SJCRH30 (cell line): ENCODE measurements at places on chromosomes 3 and 15. TPM values are rescaled to one million over a fixed set of nuclear protein-coding genes. Genes with fewer than 3 reads are reported as not detected.

SLC27A2 gene
- total RNA-seq, result not detected in 2 replicates

NXPE3 gene
- 28.0 and 30.2 TPM in 2 replicates for total RNA-seq

GOLGA6B gene
- not detected in 2 replicates for total RNA-seq

GPR171 gene
- not detected in 2 replicates for total RNA-seq

CPNE9 gene
- 0.06 TPM in 1 of 2 replicates, not detected in the other for total RNA-seq

GRCh38 chr3:101936419-101937356, 87.4 kb downstream of the NFKBIZ start:
- peak; percentile 91 for DNase-seq
- peak overlapping the region; percentile 13; the same call in 1 of the 2 replicates for H3K4me3 ChIP-seq
- peak overlapping the region; percentile 87 for H3K27ac ChIP-seq

DNA sequence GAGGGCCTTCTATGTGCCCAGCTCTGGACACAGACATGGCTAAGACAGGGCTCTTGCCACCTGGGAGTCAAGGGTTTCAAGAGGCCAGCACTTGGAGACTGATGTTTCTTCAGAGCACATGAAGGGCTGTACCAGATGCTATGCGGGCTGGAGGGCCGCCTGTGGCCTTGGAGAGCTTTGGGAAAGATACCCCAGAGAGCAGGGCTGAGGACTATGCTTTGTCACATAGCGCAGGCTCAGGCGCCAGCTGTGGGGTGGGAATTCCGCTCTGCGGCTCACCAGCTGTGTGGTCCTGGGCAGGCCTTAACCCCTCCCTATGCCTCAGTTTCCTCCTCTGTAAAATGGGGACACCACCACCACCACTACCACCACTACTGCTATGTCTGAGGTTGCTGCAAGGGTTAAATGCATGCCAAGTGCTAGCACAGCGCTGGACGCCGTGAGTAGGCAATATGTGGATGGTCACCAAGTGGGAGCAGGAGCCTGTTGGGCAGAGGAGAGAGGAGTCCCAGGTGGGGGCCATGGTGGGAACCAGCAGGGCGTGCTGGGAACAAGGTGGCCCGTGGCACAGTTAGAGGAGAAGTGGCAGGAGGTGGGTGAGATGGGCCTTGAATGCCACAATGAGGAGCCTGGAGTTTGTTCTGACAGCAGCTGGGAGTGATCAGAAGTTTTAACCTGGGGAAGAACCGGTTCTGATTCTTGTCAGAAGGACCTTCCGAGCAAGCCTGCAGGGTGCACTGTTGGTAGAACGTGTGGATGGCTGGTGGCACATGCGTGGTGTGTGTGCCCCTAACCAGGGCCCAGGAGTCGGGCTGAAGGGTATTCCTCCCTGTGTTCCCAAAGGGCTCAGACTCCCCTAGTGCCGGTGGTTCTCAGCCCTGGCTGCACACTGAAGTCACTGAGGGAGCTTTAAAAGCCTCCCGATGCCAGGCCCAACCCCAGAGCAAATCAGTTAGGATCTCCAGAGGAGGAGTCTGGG, 41.7 kb downstream of the FEM1B start:
- H3K4me3 ChIP-seq, result no peak overlapping the region
- H3K27me3 ChIP-seq, result peaks cover 13% of the 10 kb centered on the region

GRCh38 chr3:172038798-172039435, 461 bp upstream of the FNDC3B start:
- peak; percentile 31 for DNase-seq
- H3K27me3 ChIP-seq, result no peaks in the 10 kb centered on the region
- H3K4me1 ChIP-seq, result peaks cover 7% of the 10 kb centered on the region; the same call in 1 of the 2 replicates
- H3K36me3 ChIP-seq, result peaks cover 13% of the 10 kb centered on the region
- peak overlapping the region; percentile 88 for H3K4me3 ChIP-seq

- DNase-seq, result no peak
- no peaks in the 10 kb centered on the region for H3K4me1 ChIP-seq
- H3K27me3 ChIP-seq, result no peaks in the 10 kb centered on the region
- H3K27ac ChIP-seq, result no peak overlapping the region
- H3K4me3 ChIP-seq, result no peak overlapping the region
Measured at GRCh38 chr3:17678116-17678741, 64.2 kb downstream of the TBC1D5 start.

GRCh38 chr15:70708839-70709238, 54.5 kb downstream of the UACA start:
- no peak overlapping the region for H3K4me3 ChIP-seq
- H3K4me1 ChIP-seq, result peaks cover 9% of the 10 kb centered on the region
- H3K36me3 ChIP-seq, result no peaks in the 10 kb centered on the region
- no peaks in the 10 kb centered on the region for H3K27me3 ChIP-seq

- H3K4me1 ChIP-seq, result peaks cover 9% of the 10 kb centered on the region; the same call in 1 of the 2 replicates
- no peak overlapping the region for H3K4me3 ChIP-seq
- H3K27me3 ChIP-seq, result no peaks in the 10 kb centered on the region
- H3K36me3 ChIP-seq, result no peaks in the 10 kb centered on the region
- H3K27ac ChIP-seq, result no peak overlapping the region
Measured at GRCh38 chr3:151890721-151891141, 17.3 kb downstream of the SUCNR1 start.

DNA sequence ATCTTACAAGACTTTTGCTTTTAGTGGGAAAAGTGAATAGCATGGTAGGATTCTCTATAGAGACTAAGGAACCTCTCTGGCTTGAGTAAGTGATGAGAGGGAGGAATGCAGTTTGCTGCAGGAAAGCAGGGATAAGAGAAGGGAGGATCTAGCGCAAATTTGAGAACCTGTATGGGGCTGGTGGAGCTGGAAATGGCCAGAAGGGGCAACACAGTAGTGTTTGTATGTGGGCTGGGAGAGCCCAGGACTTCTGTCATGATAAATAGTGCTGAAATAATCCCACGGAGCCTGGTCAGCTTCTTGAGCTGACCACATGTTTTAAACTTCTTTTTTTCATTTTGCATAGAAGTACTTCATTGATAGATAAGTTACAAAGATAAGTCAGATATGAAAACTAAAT, 11.2 kb upstream of the SHC4 start:
- H3K4me1 ChIP-seq, result no peaks in the 10 kb centered on the region
- peak; percentile 69 for DNase-seq
- no peaks in the 10 kb centered on the region for H3K27me3 ChIP-seq
- H3K36me3 ChIP-seq, result no peaks in the 10 kb centered on the region
- peak overlapping the region; percentile 74; the same call in 1 of the 2 replicates for H3K27ac ChIP-seq
- H3K4me3 ChIP-seq, result peak overlapping the region; percentile 63

DNA sequence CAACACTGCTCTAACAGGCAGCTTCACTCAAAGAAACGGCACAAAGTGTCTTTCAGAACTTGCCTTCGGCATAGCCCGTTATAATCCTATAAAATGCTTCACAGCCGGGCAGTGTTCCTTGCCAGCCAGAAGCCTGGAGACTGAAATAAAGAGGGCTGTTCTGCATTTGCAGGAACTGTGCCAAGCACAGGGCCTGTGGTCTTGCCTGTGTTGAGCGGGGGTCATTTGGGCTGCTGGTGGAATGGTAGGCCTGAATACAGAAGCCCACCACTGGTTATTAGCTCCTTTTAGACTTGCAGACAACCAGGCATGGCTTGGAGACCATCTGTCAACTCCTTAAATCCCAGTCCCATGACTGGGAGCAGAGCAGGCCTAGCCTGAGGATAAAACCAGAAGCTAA, 4.7 kb upstream of the ARHGEF3 start:
- no peak overlapping the region for H3K27ac ChIP-seq
- no peaks in the 10 kb centered on the region for H3K36me3 ChIP-seq
- peaks cover 3% of the 10 kb centered on the region; the same call in 1 of the 2 replicates for H3K4me1 ChIP-seq
- no peak overlapping the region for H3K4me3 ChIP-seq
- no peaks in the 10 kb centered on the region for H3K27me3 ChIP-seq

GRCh38 chr3:184320104-184320445, 5.7 kb downstream of the EIF4G1 start:
- peak; percentile 58 for DNase-seq
- H3K27me3 ChIP-seq, result no peaks in the 10 kb centered on the region
- H3K36me3 ChIP-seq, result peaks cover 91% of the 10 kb centered on the region

DNA sequence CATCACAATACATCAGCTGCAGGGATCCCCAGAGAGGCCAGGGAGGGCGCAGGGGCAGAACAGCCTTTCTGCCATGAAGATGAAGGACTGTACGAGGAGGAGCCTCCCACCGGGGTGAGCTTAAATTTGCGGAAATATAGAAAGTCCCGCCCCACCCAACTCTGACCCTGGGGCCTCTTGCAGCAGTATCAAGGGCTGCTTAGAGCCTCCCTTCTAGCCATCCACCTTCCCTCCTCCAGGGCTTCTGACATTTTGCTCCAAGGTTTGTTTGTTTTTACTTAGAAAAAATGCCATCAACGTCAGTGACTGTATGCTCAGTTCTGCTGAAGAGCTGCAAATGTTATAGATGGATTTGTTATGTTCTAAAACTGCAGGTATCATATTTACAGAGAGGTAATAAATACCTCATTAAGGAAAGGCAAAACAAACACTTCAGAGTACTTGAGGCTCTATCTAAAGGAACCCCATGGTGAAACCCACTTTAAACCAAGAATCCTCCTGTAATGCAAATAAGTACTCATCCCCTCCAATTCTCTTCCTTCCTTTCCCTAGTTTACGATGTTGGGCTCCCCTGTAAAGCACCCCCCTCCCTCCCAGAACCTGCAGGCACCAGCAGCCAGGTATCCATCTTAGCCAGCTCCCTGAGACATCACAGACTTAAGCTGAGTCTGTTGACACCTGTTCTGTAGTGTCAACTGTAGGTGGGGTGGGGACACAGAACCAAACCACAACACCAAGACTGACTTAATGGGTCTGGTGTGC, 30.5 kb downstream of the RFTN1 start:
- H3K4me3 ChIP-seq, result no peak overlapping the region
- H3K36me3 ChIP-seq, result 0 out of 2 replicates have a peak, but pooled peaks cover 2% of the 10 kb centered on the region
- H3K4me1 ChIP-seq, result peaks cover 31% of the 10 kb centered on the region
- no peaks in the 10 kb centered on the region for H3K27me3 ChIP-seq

- H3K36me3 ChIP-seq, result no peaks in the 10 kb centered on the region
- H3K27me3 ChIP-seq, result peaks cover 12% of the 10 kb centered on the region; the same call in 1 of the 2 replicates
- no peak within 1 kb of the TSS for H3K27ac ChIP-seq
- no peak for DNase-seq
- 0 out of 2 replicates have a peak, but pooled peaks cover 3% of the 10 kb centered on the region for H3K4me1 ChIP-seq
- no peak within 1 kb of the TSS for H3K4me3 ChIP-seq
Measured at GRCh38 chr15:77632534-77633133, at the start of gene LINGO1. LINGO1 (minus strand) TSS chr15:77632912; CDS start chr15:77632315, 597 bp downstream.

DNA sequence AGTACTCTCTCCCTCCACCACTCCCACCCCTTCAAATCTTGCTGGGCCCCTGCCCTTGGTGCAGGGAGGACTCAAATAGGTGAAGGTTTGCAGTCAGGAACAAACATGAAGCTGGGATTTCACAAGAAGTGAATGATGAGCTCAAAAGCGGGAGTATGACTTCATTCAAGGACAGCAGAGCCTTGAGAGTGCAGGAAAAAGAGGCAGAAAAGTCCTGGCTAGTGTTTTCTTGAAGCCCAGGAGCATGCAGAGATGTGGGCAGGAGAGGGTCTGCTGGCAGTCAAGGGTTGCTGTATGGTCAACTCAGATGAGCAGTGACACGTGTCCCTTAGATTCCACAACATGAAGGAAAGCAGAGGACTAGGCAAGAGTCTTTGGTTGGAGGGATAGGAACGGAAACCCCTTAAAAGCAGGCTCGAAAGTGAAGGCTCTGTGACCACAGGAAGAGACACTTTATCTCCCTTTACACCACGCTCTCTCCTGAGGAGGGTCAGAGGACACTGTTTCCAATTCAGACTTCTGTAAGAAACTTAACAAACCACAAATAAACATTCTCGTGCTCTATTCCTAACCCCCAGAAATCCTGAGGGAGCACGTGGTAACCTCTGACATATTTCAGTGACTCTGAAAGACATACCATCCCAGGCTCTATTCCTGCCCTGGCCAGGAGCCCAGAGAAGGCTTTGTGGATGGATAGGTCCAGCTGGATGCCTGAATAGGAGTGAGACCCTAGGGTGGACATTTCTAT, 168.0 kb upstream of the NDN start:
- no peak overlapping the region; the same call in 1 of the 2 replicates for H3K4me3 ChIP-seq
- peak overlapping the region; percentile 62 for H3K27ac ChIP-seq
- H3K4me1 ChIP-seq, result peaks cover 27% of the 10 kb centered on the region
- no peaks in the 10 kb centered on the region for H3K36me3 ChIP-seq

DNA sequence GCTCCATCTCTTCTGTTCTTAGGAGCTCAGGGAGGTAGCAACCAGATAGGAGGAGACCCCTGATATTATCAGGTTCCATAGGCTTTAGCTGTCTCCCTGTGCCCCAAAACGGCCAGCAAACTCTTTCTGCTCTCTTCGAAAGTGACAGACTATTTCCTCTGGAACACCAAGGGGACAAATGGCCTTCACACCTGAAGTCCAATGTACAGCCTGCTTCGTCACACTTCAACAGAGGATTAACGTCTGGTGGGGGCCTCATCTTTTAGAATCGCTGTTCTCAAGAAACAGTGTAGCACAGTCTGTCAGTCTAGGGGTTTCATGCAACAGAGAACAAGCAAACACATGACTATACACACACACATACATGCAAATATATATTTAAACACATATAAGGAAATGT, 152.4 kb upstream of the SETMAR start:
- H3K4me1 ChIP-seq, result no peaks in the 10 kb centered on the region
- H3K36me3 ChIP-seq, result no peaks in the 10 kb centered on the region
- no peaks in the 10 kb centered on the region for H3K27me3 ChIP-seq
- H3K27ac ChIP-seq, result no peak overlapping the region

DNA sequence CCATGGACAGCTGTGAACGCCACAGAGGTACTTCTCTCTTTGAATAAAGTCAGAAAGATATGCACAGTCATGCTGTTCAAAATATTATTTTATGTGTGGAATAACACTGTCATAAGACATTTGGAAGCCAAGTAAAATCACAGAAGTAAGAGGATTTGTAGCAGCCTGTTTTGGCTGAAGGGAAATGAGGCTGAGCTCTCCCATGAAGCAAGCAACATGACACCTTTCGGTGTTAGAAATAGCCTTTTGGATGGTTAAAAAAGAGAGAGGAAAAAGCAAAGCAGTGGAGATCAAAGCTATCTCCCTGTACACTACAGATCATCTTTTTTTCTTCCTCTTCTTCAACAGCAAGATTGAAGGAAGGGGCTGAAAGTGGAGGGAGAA, 755.3 kb downstream of the ROBO1 start:
- H3K4me3 ChIP-seq, result no peak overlapping the region
- DNase-seq, result no peak
- H3K4me1 ChIP-seq, result no peaks in the 10 kb centered on the region; the same call in none of the 2 replicates

DNA sequence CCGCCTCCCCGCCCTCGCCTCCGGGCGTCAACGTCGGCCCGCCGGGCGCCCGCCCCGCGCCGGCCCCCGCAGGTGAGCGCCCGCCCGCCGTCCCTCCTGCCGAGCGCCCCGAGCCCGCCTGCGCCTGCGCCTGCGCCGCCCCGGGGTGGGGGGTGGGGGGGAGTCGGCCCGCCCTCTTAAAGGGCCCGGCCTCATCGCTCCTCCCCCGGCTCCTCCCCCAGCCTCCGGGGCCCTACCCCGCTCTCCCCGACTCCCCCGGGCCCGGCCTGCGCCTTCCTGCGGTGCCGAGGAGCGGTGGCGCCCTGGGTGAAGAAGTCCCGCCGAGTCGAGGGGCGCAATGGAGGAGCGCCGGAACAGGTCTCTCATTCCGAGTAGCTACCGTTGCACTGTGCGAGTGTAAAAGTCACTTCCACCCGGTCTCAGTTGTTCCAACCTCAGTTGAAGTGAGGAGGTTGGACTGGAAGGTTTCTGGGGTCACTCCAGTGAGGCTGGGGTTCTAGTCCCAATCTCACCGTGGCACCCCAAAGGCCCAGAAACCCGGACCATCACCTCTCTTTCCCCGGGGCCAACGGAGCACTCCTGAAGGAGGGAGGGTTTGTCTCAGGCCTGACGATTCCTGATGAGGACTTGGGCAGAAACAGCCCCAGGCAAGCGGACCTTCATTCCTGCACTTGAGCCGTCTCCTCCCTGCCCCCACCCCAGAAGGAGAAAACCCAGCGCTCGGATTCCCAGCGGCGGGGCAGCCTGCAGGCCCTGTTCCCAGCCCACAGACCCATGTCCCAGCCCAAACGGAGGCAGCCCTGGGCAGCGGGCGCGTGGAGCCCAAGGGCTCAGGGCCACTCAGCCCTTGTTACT, 1.5 kb upstream of the TNK2 start:
- peak; percentile 75 for DNase-seq
- no peak overlapping the region for H3K27ac ChIP-seq
- peaks cover 28% of the 10 kb centered on the region for H3K4me1 ChIP-seq
